ENCODE measurements at places on chromosomes 3 and 15. TPM values are rescaled to one million over a fixed set of nuclear protein-coding genes. Genes with fewer than 3 reads are reported as not detected.

DNA sequence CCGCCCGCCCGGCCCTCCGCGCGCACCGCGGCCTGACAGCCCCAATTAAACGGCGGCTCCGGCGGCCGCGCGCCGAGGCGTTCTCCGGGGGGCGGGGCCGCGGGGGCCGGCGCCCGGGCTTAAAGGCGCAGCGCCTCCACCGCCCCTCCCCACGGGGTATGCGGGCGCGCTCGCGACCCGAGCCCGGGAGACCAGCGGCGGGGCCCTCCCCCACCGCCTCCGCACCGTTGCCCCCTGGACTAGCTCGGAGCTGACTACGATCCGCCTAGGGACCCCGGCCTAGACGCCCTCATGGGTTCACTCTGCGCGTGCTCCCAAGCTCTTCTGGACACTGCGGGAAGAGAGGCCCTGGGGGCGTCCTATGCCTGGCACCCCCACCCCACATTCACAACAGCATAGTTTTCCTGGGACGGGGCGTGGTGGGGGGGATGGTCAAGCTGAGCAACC, at the start of gene DUSP7:
DUSP7 (minus strand) TSS at position 51 of the 447 bp plus-strand sequence. CDS start 205 bp downstream, outside the sequence.
- DNase-seq = peak; percentile 64

UBE2E1 gene
- total RNA-seq = 56.3 TPM

SLC7A14 gene
- not detected for total RNA-seq

PIERCE2 gene
- total RNA-seq = 0.76 TPM

Measured in activated T-cell treated with anti-CD3 and anti-CD28 coated beads, Interleukin-2, amount 50 U/mL, for 4 hours (primary cell).